Skin of body (tissue), 3 donors: ENCODE measurements at places on chromosomes 5 and 9. TPM values are rescaled to one million over a fixed set of nuclear protein-coding genes. Genes with fewer than 3 reads are reported as not detected.

Gene PPP3R2
- not detected for total RNA-seq

Gene FOXD4
- total RNA-seq = 0.10 TPM

Gene TICAM2
- total RNA-seq = 2.2 TPM

Gene CRB2
- total RNA-seq = 0.10 TPM

Gene GABRA1
- total RNA-seq = not detected

Gene BRINP1
- 0.59 TPM for total RNA-seq

Gene PCSK5
- total RNA-seq = 24.5 TPM

Gene FBLL1
- total RNA-seq = 0.79 TPM

Gene DIPK1B
- 7.0 TPM for total RNA-seq

Gene OR1N2
- not detected for total RNA-seq

Gene SELENOP
- 597 TPM for total RNA-seq

Gene HTR1A
- total RNA-seq = not detected

Gene TEX48
- not detected for total RNA-seq

Gene GABBR2
- total RNA-seq = 0.39 TPM

Gene TMEFF1
- 4.7 TPM for total RNA-seq

Gene SLC25A2
- total RNA-seq = 1.4 TPM

Gene QRFP
- not detected for total RNA-seq

Gene SPINK5
- 122 TPM for total RNA-seq
